ENCODE measurements at places on chromosomes 12 and 14.

GRCh38 chr12:104929977-104930376, 28.1 kb downstream of the SLC41A2 start:
- no peak for DNase-seq

- DNase-seq = no peak
Measured at GRCh38 chr14:20093442-20093841, 17.1 kb upstream of the OR4K17 start.

GRCh38 chr12:58850826-58851225, 69.5 kb downstream of the LRIG3 start:
- DNase-seq = no peak

DNA sequence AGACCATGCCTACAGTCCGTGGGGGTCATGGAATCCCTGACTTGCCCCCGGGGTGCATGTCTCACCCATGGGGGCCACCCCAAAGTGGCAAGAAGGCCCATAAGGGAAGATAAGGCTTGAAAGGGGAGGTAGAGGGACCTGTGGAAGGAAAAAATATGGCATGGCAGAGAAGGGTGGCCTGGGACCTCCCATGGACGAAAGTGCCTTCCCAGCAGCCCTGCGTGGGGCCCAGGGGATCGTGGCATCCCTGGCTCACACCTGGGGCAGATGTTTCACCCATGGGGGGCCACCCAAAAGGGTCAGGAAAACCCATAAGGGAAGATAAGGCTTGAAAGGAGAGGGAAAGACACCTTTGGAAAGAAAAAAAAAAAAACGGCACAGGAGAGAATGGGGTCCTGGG, 264.6 kb downstream of the ALG10 start:
- DNase-seq = no peak

GRCh38 chr14:100711493-100711892, 15.2 kb upstream of the DLK1 start:
- DNase-seq = no peak

- no peak for DNase-seq
Measured at GRCh38 chr14:64938972-64939816, 3.4 kb downstream of the GPX2 start.

DNA sequence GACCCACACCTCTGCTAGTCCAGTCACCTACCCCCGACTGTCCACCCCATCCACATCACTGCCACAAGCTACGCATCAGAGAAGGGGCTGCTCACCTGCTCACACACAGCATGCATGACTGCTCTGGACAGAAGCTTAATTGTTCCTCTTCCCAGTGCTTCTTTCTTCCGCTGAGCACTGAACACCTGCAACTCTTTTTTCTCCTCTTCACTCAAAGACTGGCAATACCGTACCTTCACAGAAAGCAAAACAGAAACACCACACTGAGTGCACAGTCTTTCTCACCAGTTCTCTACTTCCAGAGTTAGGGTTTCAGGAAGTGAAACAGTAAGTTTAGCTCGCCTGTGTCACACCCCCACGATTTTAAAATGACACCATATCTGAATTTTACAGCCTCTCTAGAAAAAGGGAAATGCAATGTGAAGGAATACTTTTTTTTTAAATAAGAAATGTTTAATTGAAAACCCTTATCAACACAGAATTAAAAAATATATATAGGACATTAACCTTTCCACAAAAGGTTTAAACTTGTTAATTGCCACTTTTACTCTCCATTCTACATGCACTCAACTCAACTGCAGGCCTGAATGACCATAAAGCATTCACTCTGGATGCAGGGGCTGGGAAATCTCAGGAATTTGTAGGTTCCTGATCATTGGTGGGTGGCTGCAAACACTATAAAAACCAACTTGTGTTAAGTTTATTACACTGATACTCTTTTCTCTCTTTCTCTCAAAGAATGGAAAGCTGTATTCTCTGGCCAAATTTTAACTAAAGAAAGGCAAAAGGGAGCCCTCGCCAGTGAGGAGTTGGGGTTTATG, 120.0 kb downstream of the PRICKLE1 start:
- no peak for DNase-seq

DNA sequence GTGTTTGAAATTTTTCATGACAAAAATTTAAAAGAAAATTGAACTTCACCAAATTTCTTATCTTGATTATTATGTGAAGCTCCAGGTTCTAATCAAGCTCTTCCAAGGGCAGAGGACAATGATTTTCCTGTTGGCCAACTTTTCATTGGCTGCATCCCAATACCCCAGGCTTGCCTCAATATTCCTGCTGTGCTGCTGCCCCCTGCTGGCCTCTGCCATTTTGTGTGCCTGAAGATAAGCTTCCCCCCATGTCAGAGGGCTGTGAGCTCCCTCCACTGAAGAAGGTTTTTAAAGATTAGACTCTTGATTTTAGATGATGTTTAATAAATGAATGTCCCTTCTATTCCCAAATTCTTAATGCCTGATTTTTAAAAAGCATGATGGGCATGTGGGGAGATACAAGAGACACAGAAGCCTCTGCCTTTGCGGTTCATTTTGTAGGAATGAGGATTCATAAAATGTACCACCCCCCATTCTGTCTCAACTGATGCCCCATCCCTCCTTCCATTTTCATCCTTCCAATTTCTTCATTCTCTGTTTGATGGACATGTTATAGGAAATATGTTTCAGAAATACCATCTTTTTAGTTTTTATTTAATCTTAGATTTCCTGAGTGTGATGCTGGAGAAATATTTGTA, 76.7 kb upstream of the RGS6 start:
- DNase-seq = no peak

- no peak for DNase-seq
Measured at GRCh38 chr12:47299586-47299985, 219.8 kb upstream of the AMIGO2 start.

GRCh38 chr14:64488590-64489099, 15.0 kb downstream of the ZBTB25 start:
- DNase-seq = no peak

GRCh38 chr12:50240096-50240791, 43.1 kb downstream of the LIMA1 start:
- no peak for DNase-seq

GRCh38 chr12:15227004-15227679, 5.9 kb upstream of the RERG start:
- no peak for DNase-seq

DNA sequence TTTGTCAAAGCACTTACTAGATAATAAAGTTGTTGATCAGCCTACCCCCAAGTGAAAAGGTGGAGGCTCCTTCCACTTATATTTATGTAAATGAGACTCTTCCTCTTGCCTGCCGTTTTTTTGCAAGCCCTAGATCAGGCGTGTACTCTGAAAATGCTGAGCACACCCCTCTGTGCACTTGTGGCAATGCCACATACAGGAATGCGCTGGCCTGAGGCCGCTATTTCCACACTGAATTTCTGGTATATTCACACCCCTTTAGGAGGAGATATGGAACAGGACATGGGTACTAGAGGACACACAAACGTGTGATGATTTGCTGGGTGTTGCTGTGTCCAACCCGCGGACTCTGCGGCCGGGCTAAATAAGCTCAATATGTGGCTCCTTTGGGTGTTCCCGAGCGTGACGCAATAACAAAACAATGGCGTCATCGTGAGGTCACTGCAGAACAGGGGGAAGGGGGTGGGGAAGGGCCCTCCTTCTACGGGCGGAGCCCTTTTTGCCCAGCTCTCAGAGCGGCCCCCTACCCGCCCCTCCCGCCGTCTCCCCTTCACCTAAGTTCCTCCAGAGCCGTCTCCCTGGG, 554 bp upstream of the TSPAN31 start:
- peak; percentile 77 for DNase-seq

DNA sequence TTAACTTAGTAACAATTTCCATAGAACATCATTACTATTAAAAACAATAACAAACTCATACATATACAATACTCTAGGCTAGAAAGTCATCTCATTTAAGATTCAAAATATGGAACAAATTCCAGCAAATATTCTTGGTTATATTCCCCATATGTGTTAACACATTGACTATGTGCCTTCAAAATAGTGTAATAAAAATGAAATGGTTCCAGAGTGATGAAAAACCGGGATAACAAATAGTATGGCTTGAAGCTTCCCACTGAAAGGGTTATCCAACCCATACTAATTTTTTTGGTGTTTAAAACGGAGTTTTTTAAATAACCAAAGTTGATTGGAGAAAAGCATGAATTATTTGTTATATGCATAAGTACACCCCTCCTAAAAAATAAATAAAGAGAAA, 5.3 kb downstream of the LRIG3 start:
- DNase-seq = no peak

- DNase-seq = no peak
Measured at GRCh38 chr12:117166107-117166506, 24.2 kb downstream of the FBXO21 start.

GRCh38 chr12:58540480-58541299, 379.6 kb downstream of the LRIG3 start:
- DNase-seq = peak; percentile 52

DNA sequence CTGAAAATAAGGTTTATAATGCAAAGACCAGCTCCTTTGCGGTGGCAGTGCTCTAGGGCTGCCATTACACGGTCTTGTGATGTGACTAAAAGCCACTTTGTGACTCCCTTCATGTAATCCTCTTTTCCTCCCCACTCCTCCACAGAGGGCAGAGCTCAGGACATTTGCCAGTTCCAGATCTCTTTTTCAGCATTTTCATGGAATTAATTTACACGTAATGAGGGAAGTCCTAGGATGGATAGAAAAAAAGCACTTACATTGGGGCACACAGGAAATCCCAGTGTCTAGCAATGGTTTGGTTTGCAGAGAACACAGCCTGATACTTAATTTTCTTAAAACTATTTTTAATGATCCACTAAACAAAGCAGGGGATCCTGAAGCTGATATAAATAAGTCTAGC, 17.5 kb upstream of the ATF1 start:
- no peak for DNase-seq

- no peak for DNase-seq
Measured at GRCh38 chr12:7374423-7375144, 69.4 kb downstream of the CD163L1 start.

GRCh38 chr14:60565211-60565610, 56.3 kb downstream of the SIX6 start:
- DNase-seq = no peak

DNA sequence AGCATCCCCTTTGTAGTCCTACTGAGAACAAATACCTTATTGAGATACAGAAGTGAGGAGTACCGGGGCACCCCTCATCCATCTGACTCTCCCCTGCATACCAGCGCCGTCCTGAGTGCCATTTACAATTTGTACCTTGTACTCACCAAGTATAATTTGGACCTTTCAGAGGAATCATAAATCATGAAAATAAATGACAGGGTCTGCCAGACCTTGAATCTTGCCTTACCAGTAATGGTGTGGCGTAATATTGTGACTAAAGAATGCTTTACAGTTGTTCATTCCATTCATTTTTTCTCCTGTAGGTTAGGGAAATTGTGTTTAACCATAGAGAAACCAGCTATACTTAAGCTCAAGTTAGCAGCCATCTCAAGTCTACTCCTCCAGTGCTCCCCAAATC, 243.7 kb upstream of the RGS6 start:
- no peak for DNase-seq

- DNase-seq = no peak
Measured at GRCh38 chr12:124586756-124587155, 19.3 kb upstream of the NCOR2 start.

DNA sequence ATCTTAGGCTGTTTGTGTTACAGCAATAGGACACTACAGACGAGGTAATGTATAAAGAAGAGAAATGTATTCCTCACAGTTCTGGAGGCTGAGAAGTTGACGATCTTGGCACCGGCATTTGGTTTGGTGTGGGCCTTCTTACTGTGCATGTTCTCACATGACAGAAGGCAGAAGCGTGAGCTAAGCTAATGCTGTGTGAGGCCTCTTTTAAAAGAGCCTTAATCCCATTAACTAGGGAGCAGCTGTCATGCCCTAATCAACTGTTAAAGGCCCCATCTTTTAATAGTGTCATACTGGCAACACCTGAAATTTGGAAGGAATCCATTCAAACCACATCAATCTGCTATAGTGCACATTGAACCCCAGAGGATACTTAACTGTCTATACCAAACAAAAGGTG, 992.9 kb downstream of the GALC start:
- DNase-seq = no peak

DNA sequence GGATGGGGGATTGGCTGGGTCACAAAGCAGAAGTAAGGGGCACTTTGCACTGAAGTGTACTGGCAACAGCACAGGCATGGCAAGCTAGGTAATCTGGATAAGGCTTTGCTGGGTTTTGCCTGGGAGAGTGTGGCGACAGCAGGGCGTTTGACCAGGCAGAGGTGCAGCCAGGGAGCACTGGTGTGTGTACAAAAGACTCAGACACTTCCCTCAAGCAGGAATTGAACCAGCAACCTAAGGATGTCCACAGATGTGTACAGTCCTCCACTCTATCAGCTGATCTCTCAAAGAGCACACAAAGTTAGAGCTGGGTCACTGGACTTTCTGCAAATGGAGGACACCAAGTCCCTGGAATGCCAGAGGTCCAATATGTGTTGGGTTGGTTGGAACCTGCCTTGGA, 15.4 kb upstream of the RNASE4 start:
- DNase-seq = no peak

- DNase-seq = no peak
Measured at GRCh38 chr12:24470050-24470449, 478.9 kb downstream of the BCAT1 start.

Data from breast epithelium (tissue), 4 donors.